ENCODE measurements at places on chromosomes 4 and X.
A peak's percentile ranks its signal among the peaks of the same experiment; 100 is the strongest.

DNA sequence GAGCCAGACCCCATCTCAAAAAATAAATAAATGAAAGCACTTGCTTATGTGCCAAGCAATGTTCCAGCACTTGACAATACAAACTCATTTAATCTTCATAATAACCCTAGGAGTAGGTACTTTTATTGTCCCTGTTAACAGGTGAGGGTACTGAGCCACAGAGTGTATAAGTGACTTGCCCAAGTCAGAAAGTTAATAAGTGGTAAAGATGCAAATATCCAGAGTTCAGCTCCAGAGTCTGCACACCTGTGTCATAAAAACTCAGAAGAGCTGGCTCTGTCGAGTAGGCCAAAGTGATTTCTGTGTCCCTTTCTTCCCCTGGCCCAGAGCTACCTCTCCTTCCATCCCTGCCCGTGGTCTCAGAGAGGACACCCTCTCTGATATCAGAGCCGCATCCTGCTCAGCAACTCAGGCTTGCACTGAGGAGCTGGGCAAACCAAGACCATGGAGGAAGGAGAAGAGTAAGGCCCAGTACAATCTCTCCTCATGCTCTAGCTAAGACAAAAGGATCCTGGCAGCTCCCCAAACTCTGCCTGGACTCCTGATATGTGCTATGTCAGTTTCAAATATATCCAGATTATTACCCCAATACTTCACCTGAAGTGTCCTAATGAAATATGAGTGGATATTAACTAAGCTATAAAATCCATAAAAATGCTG, 136.3 kb downstream of the HS6ST2 start:
- no peak for DNase-seq

DNA sequence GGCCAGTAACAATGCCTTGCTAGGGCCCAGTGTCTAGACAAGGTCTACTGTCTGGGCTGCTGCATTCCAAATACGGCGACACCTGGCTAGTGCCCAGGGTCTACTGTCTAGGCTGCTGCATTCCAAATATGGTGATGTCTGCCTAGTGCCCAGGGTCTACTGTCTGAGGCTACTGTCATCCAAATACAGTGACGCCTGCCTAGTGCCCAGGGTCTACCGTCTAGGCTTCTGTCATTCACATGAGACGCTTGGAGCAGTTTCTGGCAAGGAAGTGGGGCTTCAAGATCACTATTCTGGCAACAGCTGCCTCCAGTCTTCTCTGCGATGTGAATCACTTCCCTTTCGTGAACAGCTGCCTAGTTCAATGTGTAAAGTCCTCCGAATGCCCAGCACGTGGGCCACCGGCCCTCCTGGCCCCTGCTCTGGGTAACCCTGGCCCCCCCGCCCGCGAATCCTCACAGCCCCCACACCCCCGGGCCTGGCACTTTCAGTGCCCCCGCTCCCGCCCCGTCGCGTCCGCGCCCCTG, 12.7 kb downstream of the ACOX3 start:
- DNase-seq, result peak; percentile 60

DNA sequence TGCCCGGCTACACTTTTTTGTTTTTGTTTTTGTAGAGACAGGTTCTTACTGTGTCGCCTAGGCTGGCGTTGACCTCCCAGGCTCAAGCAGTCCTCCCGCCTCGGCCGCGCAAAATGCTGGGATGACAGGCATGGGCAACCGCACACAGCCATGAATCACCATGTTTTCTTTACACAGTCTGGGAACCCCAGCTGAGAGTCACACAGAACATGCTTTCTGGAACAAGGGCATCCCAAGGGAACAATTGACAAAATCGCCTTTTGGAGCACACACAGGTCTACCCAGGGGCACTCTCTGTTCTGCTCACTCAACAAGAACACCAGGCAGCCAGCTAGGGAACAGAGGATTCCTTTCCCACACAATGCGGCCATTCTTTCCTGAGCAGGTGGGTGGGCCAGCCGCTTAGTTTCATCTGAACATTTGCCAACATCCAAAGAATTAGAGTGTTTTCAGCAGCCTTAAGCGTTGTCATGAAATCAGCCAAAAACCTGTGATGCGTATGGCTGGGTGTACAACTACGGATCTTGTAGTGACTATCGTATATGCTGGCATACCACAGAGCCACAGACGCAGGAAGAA, 15.7 kb downstream of the PRKX start:
- DNase-seq, result no peak

DNA sequence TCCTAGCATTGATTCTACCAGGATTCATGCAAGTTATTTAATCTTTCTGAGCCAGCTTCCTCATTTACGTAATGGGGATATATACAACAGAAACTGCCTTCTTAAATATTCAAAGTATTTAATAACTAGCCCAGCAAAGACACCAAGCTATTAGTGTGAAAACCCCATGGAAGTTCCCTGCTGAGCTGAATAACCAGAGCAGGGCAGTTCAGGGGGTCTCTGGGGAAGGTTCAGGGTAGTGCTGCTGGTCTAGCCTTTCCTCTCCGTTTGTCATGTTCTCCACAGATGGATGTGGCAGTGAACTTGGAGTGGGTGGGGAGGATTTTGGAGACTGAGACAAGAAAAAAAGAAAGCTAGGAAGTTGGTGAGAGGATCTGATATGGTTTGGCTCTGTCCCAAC, 240.8 kb upstream of the TAPT1 start:
- no peak for DNase-seq

- no peak for DNase-seq
These were observed 43.8 kb downstream of the NHSL2 start for GRCh38 chrX:71954458-71954857.

GRCh38 chrX:148024425-148025148, 43.5 kb downstream of the FMR1NB start:
- DNase-seq, result no peak

GRCh38 chrX:118271775-118272174, 74.1 kb upstream of the WDR44 start:
- DNase-seq, result no peak

GRCh38 chrX:76605390-76605789, 177.9 kb downstream of the MAGEE1 start:
- no peak for DNase-seq

DNA sequence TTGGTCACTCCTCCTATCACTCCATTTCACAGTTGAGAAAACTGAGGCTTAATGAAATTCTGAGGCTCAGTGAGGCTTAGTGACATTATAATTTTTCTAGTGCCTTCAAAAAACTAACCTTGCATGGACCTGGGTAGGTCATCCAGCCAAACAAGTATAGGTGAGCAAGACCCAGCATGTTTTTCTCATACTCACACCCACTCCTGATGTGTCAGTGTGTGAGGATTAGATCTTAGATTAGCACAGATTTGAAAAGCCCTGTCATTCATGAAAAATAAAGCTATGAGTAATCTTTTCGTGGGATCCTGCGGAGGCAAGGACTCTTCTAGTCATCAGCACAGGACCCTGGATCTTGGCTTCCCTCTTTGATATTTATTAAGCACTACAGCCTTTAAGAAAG, 146.7 kb downstream of the CHIC2 start:
- no peak for DNase-seq

- DNase-seq, result no peak
These were observed 526.5 kb downstream of the TRIML1 start for GRCh38 chr4:188665491-188666457.

DNA sequence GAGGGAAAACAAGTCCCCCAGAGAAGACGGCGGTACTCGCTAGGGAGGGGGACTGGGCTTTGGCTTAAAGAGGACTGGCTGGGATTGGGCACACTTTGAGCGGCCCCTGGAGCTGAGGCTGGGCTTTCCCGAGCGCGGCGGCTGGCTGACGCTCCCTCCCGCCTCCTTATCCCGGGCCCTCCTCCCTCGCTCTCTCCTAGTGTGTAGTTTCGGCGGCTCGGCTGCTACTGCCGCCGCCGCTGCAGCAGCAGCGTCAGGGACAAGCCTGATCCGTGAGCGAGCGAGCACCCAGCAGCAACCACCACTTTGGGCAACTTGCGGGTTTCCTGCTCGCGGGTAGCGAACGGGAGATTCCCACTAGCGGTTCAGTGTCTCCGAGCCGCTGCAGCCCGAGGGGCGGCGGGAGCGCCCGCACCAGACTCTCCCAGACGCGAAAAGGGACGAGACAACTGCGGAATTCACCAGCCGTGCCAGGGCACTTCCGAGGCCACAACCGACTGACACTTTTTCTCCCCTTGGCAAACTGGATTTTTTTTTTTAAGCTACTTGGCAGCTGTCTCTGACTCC, 632 bp upstream of the PCDH7 start:
- no peak for DNase-seq

GRCh38 chrX:8364369-8365141, 100.1 kb upstream of the VCX3B start:
- no peak for DNase-seq

GRCh38 chr4:56460085-56460484, 7.3 kb upstream of the SRP72 start:
- DNase-seq, result no peak

DNA sequence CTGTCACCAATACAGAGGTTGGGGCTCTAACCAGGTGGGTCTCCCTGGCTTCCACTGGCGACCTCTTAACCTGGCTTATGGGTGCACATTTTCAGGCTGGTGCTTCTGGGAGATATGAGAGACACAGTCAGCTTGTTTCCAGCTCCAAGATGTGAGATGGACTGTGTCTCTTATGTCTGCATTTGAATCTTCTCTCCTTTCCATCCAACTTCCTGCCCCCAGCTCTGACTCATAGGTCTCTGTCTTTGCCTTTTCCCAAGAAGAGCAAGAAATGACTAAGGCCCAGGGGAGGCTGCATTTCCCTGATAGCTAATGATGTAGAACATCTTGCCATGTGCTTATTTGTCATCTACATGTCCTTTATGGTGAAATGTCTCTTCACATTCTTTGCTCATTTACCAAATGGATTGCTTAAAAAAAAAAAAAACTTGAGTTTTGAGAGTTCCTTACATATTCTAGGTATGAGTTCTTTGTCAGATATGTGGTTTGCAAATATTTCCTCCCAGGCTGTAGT, 3.2 kb upstream of the UXT start:
- DNase-seq, result no peak

- DNase-seq, result no peak
These were observed 225.2 kb upstream of the DKK2 start for GRCh38 chr4:107261241-107261874.

- no peak for DNase-seq
These were observed 48.4 kb upstream of the PAK3 start for GRCh38 chrX:111047575-111047974.

DNA sequence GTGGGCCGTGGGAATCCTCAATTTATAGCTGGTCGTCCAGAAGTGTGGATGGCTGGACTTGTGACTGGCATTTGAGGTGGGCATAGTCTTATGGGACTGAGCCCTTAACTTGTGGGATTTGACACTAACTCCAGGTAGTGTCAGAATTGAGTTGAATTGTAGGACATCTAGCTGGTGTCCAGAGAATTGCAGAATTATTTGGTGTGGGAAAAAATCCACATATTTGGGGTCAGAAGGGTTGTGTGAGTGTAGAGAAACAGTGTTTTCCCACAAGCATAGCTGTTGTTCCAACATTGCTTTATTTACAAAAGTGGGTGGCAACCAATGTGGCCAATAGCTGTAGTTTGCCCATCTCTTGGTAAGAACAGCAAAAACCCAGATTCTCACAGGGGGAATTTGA, 91.3 kb downstream of the MOSPD2 start:
- DNase-seq, result no peak

DNA sequence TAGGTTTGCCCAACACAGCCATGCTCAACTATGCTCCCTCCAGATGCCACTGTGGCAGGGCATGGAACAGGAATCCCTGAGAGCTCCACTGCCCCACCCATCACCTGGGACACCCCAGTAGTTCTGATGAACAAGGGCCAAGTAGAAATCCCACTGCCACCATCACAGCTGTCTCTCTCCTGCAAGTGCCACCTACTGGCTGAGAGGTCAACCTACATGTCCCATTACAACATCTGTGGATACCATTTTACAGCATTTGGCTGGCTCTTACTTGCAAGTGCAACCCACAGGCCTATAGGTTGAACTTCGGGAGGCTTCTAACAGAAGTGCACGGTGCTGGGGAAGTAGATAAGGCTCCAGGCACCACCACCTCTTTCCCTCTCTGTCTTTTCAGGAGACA, 142.5 kb downstream of the CXXC4 start:
- no peak for DNase-seq

GRCh38 chr4:74374128-74374527, 9.2 kb downstream of the EREG start:
- DNase-seq, result no peak

DNA sequence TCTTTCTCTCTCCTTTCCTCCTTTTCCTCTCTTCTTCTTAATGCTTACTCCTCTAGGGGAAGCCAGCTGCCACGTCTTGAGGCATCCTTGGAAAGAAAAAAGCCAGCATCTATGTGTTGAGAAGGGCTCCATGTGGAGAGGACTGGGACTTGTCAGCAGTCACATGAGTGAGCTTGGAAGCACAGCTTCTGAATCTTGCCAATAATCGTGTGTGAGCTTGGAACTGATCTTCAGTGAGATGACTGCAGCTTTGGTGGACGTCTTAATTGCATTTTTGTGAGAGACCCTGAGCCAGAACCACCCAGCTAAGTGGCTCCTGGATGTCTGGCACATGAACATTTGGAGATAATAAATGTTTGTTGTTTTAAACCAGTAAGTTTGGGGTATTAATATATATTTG, 371.7 kb downstream of the SLITRK2 start:
- no peak for DNase-seq

- no peak for DNase-seq
These were observed 60.2 kb upstream of the MAOA start for GRCh38 chrX:43595931-43596330.

DNA sequence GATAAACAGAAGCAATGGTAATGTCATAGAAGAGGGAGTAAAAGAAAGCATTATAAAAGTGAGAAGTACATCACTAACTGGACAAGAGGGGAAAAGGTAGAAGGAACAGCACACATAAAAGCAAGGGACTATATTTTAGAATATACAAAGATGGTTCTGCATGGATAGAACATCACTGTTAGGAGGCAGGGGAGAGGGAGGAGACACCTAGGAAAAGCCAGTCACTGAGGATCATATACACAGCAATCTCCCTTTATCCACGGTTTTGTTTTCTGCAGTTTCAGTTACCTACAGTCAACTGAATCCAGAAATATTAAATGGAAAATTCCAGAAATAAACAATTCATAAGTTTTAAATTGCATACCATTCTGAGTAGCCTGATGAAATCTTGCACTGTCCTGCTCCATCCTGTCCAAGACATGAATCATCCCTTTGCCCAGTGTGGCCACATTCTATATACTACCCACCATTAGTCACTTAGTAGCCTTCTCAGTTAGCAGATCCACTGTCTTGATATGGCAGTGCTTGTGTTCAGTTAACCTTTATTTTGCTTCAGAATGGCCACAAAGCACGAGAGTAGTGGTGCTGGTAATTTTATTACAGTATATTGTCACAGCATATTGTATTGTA, 74.2 kb downstream of the PPA2 start:
- no peak for DNase-seq

GRCh38 chrX:8684201-8684965, 47.6 kb downstream of the ANOS1 start:
- DNase-seq, result no peak

Measured in natural killer cell treated with Interleukin-12 subunit alpha and Interleukin-12 subunit beta and Interleukin-15 and Interleukin-18, amount 100 ng/mL, for 72 hours (primary cell).